ENCODE measurements at places on chromosomes 13 and 19.

GRCh38 chr13:98892821-98893220 lies 85.0 kb downstream of the DOCK9 start:
- no peak for DNase-seq

GRCh38 chr19:58021541-58022282 lies 12.1 kb upstream of the ZSCAN1 start:
- no peak for DNase-seq

DNA sequence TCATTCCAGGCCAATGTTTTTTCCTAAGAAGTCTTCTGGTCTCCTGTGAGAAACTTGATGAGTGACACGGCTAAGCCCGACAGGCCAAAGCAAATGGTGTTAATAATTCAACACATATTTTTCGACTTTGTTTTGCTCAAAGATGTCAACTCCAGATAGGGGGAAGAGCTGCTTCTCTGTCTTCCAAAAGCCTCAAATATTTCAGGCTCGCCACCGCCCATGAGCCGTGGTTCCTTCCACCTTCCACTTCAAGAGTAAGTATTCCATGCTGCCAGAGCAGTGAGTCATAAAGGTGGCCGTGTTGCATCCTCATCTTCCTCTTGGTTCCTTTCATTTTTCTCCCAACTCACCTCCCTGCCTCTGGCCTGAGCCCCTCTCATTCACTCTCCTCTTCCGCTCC lies 272.6 kb downstream of the EFNB2 start:
- no peak for DNase-seq

DNA sequence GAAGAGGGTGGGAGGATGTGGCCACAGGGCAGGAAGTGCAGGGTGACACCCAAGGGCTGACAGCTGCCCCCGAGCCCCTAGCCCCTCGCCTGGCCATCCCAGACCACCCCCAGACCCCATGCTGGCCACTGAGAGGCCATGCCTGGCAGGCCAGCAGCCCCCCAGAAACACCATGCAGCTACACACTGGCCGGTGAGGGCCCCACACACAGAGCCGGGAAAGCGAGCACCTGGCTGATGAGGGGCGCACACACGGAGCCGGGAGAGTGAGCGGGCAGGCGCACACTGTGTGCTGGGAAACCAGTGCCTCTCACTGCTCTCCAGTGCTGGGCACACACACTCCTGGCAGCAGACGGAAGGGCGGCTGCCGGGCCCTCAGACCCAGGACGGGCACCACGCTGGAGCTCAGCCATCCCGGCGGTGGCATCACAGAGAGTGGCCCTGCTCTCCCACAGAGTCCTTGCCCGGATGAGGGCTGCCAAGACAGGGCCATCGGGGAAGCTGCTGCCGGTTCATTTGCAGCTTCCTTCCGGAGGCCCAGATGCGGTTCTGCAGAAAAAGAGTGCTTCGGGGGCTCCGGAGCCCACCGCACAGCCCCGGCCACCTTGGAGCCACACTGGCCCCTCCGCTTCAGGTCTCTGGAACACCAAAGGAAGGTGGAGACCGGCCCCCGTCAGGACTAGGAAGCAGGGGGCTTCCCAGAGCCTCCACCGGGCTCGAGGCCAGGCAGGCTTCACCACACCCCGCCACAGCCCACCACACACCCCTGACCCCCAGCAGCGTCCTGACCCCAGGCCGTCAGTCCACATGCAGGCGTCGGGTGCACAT lies 76.4 kb downstream of the SPACA7 start:
- no peak for DNase-seq

DNA sequence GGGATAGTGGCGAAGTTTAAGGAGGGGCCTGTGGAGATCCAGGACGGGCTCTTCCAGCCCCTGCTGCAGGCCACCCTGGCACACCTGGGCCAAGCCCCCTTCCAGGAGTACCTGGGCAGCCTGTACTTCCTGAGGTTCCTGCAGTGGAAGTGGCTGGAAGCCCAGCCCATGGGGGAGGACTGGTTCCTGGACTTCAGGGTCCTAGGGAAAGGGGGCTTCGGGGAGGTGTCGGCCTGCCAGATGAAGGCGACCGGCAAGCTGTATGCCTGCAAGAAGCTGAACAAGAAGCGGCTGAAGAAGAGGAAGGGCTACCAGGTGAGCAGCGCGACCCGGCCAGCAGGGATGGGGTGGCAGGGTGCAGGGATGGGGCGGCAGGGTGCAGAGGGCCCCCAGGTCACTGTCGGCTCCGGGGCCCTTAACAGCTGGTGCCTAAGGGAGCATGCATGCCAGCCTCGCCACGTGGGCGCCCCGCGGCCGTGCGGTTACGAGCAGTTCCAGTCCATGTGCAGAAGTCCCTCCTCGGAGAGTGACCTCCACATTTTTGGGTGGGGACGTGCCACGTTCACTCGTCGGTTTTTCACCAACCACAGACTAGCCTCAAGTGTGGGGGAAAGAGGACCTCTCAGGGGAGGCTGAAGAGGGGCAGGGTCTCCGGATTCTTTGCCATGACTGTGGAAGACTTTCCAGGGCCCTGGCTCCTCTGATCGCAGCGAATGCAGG lies 912 bp downstream of the GRK1 start:
- no peak for DNase-seq
